ENCODE measurements at places on chromosomes 5 and 9.

DNA sequence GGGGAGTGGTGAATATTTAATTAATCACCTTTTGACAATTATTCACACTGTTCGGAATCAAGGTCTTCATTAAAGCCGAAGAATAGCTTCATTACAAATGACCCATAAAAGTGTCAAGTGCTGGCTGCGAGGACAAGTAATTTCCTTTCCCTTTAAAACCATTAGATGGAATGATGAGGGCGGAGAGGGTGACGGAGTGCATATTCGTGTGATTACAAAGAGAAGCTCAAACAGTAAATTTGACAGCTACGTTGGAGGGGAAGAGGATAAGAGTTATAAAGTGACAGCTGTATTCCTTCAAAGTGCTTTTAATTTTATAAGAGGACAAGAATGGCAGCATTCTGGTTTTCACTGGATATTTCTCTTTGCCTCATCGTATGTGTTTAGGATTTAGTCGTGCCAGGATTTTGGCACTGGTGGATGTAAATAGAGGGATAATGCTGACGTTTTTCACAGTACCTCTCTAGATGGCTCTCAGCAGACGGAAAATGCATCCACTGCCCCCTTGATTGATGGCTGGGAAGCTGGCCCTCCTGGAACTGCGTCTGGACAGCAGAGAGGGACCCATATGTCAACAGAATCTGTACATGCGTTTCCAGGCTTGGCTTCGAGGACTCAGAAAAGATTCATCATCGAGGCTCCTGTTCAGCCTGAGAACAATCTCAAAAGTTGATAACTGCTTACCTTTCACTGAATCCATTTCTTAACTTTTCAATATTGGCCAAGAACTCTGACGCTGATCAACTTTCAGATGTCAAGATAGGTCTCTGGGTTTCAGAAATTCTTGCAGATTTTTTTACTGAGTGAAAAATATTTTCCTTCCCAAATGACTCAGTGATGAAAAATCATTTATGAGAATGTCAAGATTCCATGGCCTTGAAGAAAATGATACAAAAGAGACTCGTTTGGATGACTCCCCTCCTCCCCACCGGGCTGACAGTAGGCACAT, 50.4 kb upstream of the IRX2 start:
- DNase-seq: no peak

DNA sequence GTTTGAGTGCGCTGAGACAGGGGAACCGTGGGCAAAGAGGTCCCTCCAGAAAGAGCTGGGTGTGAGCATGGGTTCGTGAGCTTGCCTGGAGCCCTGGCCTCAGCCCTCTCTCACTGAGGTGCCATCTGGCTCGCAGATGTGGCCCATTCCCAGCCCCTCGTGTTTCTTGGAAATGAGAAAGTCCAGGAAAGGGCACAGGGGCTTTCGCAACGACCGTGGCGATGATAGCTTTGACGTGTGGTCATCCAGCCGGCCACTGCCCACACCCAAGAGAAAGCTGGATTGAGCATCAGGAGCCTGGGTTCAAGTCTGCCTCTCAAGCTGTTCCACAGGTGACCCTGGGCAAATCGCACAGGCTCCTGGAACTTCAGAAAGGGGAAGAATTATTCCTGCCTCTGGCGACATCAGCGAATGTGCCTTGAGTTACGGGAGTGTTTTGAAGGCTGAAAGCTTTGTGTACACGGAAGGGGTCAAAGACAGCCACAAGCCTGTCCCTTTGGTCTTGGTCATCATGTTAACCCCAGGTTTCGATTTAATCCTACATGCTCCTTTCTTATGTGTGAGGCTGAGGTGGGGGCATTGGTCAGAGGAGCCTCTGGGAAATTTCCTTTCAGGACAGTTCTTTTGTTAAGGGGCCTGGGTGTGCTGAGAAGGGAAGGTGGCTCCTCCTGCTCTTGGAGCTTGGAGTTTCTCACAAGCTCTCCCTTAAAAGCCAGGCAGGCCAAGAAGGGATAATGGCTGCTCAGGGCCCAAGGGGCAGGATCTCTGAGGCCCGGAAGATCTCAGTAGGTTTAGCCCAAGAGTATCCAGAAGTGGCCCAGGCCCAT, 41.7 kb upstream of the IL17B start:
- no peak for DNase-seq

- no peak for DNase-seq
Measured at GRCh38 chr5:1129711-1130055, 17.8 kb upstream of the SLC12A7 start.

- no peak for DNase-seq
Measured at GRCh38 chr5:139851558-139851957, 56.0 kb downstream of the PSD2 start.

DNA sequence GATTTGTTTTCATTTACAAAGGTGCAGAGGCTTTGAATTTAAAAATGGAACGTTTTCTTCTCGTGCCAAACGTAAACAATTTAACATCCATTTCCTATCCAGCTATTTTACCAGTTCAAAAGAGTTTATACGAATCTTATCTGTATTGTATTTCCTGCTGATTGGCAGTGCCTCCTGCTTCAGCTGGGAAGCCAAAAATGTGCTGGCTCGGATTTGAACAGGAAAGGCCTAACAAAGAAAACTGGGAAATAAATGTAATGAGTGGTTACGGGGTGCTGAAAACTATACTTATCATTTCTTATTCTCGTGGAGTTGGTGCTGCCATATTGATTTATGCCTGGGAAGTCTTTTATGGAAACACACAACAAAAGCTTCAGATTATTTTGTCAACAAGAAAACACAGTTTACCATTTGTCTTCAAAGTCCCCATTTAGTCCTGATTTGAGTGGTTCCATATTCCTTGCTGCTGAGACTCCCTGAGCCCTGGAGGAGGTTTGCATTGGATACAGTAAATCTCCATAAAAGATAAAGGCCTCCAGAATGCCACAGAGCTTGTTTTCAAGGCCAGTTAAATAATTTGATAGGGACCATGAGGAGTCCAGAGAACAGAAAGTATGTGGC, 507.4 kb downstream of the RASEF start:
- no peak for DNase-seq

DNA sequence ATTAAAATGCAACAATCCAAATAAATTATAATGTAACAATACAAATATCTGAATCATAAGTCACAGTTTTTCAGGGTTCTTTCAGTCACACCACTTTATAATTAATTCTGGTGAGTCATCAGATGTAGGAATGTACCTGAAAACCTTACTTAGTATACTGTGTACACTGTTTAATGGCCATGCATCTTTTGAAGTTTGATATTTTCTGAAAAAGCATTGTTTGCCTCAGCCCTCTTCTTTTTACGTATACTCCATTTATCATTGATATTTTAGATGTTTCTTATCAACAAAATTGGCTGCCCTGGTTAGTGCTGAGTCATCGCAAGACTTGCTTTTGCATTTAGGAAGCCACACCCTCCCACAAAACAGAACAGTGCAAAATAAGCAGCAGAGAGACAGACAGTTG, 218.6 kb downstream of the PJA2 start:
- peak; percentile 44 for DNase-seq

- no peak for DNase-seq
Measured at GRCh38 chr5:138909734-138910133, 34.6 kb upstream of the LRRTM2 start.

- DNase-seq: no peak
Measured at GRCh38 chr9:32811246-32811645, 27.9 kb downstream of the TMEM215 start.

DNA sequence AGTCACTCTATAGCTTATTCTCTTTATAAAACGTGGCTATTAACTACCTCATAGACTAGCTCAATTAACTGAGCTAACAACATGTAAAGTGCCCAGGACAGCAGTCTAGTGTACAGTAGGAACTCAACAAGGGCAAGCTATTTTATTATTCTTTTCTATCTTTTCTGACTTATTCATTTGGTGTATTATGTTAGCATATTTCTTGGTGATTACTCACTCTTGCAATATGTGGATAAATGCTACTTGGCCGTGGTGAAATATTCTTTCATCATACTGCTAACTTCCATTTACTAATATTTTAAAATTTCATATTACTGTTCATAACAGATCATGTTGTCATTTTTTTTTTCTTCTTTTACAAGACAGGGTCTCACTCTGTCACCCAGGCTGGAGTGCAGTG, 4.9 kb downstream of the SLC25A51 start:
- DNase-seq: no peak

DNA sequence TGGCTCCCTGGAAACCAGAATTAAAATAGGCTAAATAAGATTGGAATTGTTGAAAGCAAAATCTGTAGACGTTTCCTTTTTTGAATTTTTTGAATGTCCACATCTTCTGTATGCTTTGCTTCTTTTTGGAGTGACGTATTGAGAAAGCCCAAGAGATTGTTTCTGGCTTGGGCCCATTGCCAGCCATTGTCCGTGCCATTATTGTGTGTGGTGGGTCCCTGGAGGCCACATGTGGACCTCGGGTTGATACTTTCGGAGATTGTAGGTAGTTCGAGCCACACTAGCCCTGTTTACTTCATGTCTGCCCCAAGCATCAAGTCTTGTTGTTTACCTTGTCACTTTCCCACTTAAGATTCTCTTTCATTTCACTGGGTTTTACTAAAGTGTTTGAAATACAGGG, 106.0 kb downstream of the PALM2AKAP2 start:
- DNase-seq: no peak

DNA sequence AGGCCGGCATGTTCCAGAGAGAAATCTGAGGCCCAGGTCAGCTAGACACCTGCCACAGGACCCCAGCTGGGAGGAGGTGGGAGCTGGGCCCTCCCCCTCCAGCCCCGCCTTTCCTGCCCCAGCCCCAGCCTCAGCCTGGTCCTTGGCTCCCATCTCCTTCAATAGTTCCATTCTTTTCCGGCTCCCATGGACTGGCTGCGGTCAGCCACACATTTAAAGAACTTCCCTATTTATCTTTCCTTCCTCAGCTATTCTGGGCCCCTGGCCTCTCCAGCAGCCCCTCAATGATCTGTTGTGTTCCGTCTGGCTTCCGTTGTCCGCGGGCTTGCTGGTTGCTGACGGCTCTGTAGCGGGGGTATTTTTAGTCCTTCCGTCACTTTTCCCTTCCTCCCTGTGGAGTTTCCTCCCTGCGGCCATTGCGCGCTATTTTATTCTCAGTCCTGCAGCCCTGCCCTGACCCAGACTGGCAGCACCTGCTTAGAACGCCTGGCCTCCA, 73.8 kb downstream of the AMBP start:
- DNase-seq: no peak

- no peak for DNase-seq
Measured at GRCh38 chr9:124853605-124854143, 414 bp downstream of the WDR38 start.

DNA sequence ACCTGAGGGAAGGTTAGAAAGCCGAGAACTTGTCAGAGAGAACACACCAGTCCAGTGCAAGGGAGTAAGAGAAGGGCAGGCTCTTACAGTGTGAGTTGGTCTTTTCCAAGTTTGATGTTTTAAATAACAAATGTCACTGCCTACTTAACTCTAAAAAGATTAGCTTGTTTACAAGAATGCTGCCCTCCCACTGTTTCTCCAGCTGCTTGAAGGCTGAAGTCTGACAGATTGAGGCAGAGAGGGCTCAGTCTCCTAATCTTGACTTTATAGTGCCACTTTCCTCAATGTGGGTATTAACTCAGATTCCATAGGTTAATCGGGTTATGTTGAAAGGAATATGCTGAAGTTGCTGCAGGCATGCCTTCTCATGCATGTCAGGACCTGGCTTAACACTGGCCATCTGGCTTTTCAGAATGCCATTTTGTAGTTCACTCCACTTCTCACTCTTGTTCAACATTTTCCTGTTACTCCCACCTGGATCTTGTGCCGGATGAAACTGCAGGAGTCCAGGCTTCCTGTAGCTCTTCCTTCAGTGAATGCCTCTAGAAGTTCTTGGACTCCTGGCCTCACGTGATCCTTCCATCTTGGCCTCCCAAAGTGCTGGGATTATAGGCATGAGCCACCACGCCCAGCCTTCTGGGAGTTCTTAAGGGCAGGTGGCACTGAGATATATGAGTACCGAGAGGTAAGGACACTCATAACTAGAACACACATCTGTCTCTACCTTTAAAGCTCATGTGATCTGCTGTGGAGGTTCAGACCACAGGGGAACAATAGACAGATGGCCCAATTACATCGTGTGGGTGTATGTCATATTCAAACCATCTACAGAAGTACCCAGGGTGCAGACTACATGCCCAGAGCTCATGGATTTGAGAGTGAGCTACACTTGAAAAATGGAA, 249.7 kb downstream of the ARHGAP26 start:
- DNase-seq: peak; percentile 81

- no peak for DNase-seq
Measured at GRCh38 chr9:130839132-130840111, 4.4 kb downstream of the ABL1 start.

DNA sequence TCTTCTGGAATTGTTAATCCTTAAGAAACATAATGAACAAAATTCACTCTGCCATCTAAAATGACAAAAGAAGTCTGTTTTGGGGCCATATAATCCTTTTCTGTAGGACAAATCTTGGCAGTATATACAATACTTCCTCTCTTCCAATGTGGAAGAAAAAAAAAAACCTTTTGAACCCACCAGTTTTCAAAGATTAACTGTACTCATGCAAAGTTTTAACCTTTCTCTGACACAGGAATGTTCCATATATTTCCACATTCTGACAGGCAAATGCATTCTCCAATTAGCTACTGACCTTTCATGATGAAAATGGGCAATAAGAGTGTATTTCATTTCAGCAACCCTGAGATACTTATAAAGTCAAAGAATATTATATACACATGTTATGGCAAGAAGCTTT, 65.4 kb downstream of the RNF130 start:
- DNase-seq: no peak

DNA sequence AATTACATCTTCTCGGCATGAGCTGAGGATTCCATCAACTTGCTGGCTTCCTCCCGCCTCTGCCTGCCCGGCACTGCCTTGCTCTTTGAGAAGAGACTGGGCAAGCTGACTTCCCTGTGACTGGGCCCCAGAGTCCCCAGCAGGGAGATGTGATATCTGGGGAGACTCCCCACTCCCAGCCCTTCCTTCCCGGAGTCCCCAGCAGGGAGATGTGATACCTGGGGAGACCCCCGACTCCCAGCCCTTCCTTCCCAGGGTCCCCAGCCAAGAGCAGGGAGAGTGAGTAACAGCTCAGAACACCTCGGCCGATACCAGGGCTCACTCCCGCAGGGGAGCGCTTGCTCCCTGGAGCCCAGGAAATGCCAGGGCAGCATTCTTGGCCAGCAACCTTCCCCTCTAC, 90.1 kb upstream of the NEURL1B start:
- DNase-seq: no peak

GRCh38 chr5:35233601-35234000, 3.3 kb upstream of the PRLR start:
- DNase-seq: no peak

Data from mesendoderm (in vitro differentiated cells).